ENCODE measurements at places on chromosomes 12 and 14. TPM values are rescaled to one million over a fixed set of nuclear protein-coding genes. Genes with fewer than 3 reads are reported as not detected.
A peak's percentile ranks its signal among the peaks of the same experiment; 100 is the strongest.

The SYNDIG1L gene
- total RNA-seq: not detected

DNA sequence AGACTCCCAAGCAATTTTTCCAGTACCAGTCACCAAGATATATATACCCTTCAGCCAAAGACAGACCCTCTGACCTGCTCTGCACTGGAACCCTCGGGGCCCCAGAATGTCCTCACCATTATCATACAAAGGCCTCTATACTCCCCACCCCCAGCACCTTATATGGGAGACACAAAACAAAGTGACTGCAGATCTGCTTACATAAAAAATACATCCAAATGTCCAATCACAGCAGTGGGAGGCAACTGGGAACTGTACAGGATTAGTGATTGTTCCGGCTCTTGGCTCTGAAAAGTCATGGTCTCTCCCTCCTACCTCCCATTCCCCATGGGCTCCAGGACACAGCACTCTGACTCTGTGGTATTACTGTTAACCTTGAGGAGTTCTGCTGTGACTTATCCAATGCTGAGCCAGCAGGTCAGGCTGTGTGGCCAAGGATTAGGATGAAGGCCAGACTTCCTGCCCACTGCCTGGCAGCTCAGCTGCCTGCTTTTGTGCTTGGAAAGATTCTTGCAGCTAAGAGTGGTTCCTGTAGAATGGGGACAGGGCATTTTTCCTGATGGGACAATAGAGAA, 13.7 kb downstream of the OXA1L start:
- no peak overlapping the region for H3K4me3 ChIP-seq
- H3K36me3 ChIP-seq: no peaks in the 10 kb centered on the region
- no peak for DNase-seq
- H3K4me1 ChIP-seq: no peaks in the 10 kb centered on the region
- H3K27ac ChIP-seq: no peak overlapping the region

DNA sequence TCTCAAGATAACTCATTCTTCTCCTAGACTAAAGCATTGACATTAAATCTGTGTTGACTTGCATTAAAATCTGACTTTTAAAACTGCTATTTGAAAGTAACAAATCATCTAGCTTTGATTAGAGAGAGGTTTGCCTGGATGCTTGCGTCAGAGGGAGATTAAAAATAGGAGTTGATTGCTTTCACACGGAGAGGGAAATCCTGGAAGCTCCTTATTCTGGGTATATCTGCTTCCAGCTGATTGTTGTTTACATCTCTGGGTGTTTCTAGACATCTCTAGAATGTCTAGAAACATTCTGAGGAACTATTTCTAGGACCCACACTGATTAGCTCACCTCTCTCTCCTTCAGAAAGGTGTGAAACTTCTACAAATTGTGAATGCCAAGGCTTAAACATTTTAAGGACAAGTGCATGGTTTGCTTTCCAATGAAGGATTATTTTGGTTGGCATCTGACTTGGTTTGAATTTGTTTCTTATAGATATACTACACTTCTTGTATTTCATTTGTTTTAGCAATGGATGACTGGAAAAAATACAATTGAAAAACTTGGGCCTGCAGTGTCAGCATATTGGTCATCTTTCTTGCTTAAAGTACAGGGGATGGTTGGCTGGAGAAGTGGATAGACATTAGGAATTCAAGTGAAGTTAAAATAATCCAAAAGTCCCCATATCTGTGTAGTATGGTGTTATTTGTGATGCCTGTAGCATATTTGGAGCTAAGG, 2.1 kb downstream of the DIP2B start:
- H3K4me3 ChIP-seq: peak overlapping the region; percentile 55
- peak overlapping the region; percentile 86 for H3K27ac ChIP-seq
- no peaks in the 10 kb centered on the region for H3K27me3 ChIP-seq
- no peaks in the 10 kb centered on the region for H3K36me3 ChIP-seq
- DNase-seq: no peak
- H3K4me1 ChIP-seq: peaks cover 4% of the 10 kb centered on the region

The LMO3 gene
- total RNA-seq: 7.0 TPM

- no peaks in the 10 kb centered on the region for H3K36me3 ChIP-seq
- no peak overlapping the region for H3K4me3 ChIP-seq
- H3K4me1 ChIP-seq: no peaks in the 10 kb centered on the region
- no peaks in the 10 kb centered on the region for H3K27me3 ChIP-seq
- no peak overlapping the region for H3K27ac ChIP-seq
These were observed 49.3 kb upstream of the RERGL start for GRCh38 chr12:18139254-18139653.

GRCh38 chr12:325906-326305, 63.2 kb downstream of the KDM5A start:
- no peaks in the 10 kb centered on the region for H3K27me3 ChIP-seq
- no peaks in the 10 kb centered on the region for H3K36me3 ChIP-seq
- H3K4me1 ChIP-seq: no peaks in the 10 kb centered on the region
- DNase-seq: no peak
- no peak overlapping the region for H3K4me3 ChIP-seq

DNA sequence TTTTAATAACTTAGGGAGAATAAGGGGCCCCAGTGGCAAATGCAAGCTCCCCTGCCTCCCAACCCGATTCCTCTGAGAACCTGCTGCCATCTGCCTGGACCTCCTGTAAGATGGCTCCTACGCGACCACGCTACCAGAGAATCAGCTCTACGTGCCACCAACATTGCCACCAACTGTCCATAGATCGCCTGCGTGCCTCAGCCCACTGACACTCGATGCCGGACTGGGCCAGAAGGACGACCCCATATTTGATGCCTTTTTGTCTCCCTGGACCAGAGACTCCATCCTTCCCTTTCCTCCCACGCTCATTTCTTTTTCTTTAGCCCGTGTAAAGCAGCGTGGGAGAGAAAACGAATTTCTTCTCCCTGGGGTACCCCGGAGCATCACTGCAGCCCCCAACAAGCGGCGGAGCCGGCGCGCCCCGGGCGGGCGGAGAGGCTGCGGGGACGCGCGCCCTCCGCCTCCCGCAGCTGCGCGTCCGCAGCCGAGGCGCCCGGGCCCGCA, 565 bp upstream of the KLHL42 start:
- no peaks in the 10 kb centered on the region for H3K36me3 ChIP-seq
- H3K27me3 ChIP-seq: no peaks in the 10 kb centered on the region
- H3K4me1 ChIP-seq: peaks cover 12% of the 10 kb centered on the region
- DNase-seq: peak; percentile 30
